ENCODE measurements at places on chromosomes 4 and X. TPM values are rescaled to one million over a fixed set of nuclear protein-coding genes. Genes with fewer than 3 reads are reported as not detected.

GRCh38 chr4:47536966-47537365, 51.9 kb downstream of the ATP10D start:
- no peaks in the 10 kb centered on the region for H3K36me3 ChIP-seq
- peaks cover 4% of the 10 kb centered on the region for H3K4me1 ChIP-seq
- H3K4me3 ChIP-seq, result no peak overlapping the region
- H3K27me3 ChIP-seq, result no peaks in the 10 kb centered on the region

GRCh38 chr4:141329174-141329569, 108.5 kb downstream of the ZNF330 start:
- H3K27ac ChIP-seq, result no peak overlapping the region
- H3K36me3 ChIP-seq, result no peaks in the 10 kb centered on the region
- no peak overlapping the region for H3K4me3 ChIP-seq
- no peak for DNase-seq

Gene TMEM255A
- total RNA-seq, result 0.13 TPM

DNA sequence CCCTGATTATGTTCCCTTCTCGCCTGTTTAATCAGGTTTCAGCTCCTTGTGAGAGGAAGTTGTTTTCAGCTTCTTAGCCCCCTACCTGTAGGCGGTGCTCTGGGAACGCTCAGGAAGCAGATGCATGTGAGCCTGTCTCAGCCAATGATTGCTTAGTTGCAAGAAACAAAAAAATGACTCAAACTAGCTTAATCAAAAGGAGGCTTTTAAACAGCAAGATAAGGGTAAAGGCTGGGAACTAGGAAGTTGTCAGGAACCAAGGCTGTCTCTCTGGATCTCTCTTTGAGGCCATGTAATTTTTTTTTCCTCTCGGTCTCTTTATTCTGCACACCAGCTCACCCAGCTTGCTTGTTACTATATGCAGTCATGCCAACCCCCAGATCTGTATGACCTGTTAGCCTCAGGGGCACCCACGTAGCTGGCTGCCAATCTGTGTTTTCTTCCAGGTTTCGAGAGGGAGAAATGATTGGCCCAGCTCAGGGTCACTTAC, 109.1 kb downstream of the PTTG2 start:
- DNase-seq, result peak; percentile 55
- no peak overlapping the region for H3K4me3 ChIP-seq

Gene VEGFC
- 0.92 TPM for total RNA-seq

- H3K4me1 ChIP-seq, result no peaks in the 10 kb centered on the region
- no peaks in the 10 kb centered on the region for H3K36me3 ChIP-seq
- no peak overlapping the region for H3K27ac ChIP-seq
- H3K27me3 ChIP-seq, result peaks cover 2% of the 10 kb centered on the region
- DNase-seq, result no peak
- no peak overlapping the region for H3K4me3 ChIP-seq
Measured at GRCh38 chr4:120000591-120001296, 65.9 kb downstream of the MAD2L1 start.

DNA sequence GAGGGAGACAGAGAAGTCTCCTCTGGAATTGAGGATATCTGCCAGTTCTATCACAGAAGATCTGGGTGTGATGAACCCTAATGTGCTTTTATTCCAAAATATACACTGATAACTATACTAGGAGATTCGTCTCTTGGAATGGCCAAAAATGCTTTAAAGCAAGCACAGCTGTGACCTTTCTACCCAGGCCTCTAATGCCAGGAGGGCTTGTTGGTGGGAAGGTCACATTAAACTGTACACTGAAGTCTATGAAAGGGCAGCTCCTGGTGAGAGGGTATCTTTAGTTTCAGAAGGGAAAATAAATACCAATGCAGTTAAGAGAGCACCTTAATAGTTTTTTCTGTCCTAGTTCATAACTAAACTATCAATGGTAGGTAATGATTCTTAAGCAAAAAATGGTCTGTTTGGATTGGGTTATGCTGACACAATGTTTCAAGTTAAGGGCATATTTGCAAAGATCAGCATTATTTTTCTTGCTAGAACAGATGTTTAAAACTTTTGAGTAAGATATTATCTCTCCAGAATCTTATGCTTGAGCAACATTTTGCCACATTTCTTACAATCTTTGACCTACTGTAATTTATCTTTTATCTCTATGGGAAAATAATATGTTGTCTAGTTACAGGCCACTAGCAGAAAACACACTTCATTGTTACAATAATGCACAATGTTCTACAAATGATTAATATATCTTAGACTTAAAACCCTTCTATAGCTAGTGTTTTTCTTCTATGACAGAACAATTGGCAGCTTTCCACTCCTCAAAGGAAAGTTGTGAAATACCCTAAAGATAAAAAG, 59.6 kb downstream of the SEC24D start:
- peaks cover 24% of the 10 kb centered on the region for H3K36me3 ChIP-seq
- H3K4me1 ChIP-seq, result peaks cover 2% of the 10 kb centered on the region
- no peak overlapping the region for H3K4me3 ChIP-seq
- no peak for DNase-seq

Gene PAPSS1
- 450 TPM for total RNA-seq

DNA sequence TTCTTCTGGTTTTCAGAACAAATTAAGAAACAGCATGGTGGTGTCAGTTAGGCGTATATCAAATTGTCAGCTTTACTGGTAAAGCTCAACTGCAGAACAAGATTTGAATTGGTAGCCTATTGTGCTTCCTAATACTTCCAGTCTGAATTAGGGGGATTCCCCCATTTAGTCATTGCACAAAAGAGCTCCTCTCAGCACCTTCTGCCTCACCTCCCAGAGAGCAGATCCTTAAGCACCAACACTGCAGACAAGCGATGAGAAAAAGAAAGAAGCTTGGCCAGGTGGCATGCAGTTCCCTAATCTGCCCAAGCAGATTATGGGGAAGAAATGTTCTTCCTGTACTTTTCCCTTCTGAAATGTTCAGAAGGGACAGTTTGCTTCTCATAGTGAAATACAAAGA, 9.2 kb downstream of the MAP9 start:
- no peak for DNase-seq
- H3K4me1 ChIP-seq, result no peaks in the 10 kb centered on the region
- H3K27me3 ChIP-seq, result peaks cover 3% of the 10 kb centered on the region
- H3K27ac ChIP-seq, result no peak overlapping the region

- H3K4me3 ChIP-seq, result no peak overlapping the region
- no peaks in the 10 kb centered on the region for H3K4me1 ChIP-seq
- no peak for DNase-seq
- H3K36me3 ChIP-seq, result no peaks in the 10 kb centered on the region
Measured at GRCh38 chrX:12332786-12333347, 194.6 kb downstream of the FRMPD4 start.

- H3K4me3 ChIP-seq, result no peak overlapping the region
- peaks cover 8% of the 10 kb centered on the region for H3K4me1 ChIP-seq
- H3K36me3 ChIP-seq, result peaks cover 4% of the 10 kb centered on the region
- H3K27ac ChIP-seq, result no peak overlapping the region
- peaks cover 9% of the 10 kb centered on the region for H3K27me3 ChIP-seq
- DNase-seq, result peak; percentile 88
Measured at GRCh38 chr4:26028793-26029567, 115.0 kb downstream of the SMIM20 start.

Gene BEX5
- total RNA-seq, result 45.4 TPM

Data from endothelial cell (in vitro differentiated cells).